ENCODE measurements at places on chromosomes 5 and 9.
A peak's percentile ranks its signal among the peaks of the same experiment; 100 is the strongest.

DNA sequence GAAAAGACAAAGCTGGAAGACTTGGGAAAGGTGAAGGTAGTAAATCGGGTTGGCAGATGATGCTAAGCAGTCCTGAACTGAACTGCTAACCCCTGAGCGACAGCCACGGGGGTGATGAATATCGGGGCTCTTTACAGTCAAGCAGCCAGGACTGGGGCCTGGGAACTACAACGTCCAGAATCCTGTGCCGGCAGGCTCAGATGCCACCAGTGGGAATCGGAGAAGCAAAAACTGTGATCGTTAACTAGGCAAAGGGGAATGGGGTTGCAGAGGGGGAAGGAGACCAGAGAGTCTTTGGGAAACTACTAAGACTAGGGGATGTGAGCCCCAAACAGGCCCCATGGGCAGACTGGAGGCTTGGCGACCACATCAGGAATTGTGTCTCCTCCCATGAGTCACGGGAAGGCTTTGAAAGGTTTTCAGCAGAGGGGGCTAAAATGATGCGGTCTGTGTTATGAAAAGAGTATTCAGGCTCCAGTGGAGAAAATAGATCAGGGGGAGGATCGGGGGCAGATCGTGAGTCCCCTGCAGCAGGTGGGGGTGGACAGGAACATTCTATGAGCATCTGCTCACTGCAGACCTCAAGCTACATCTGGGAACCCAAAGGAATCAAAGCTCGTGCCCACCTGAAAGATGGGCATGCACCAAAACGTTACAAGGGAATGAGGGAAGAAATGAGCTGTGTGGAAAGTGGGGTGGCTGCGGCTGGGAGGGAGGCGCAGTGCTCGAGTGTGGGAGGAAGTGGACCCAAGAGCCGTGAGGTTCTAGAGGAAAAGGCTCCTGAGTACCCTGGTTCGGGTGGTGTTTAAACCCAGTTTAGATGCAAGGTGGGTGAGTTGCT, 53.8 kb downstream of the HRH2 start:
- DNase-seq = no peak

DNA sequence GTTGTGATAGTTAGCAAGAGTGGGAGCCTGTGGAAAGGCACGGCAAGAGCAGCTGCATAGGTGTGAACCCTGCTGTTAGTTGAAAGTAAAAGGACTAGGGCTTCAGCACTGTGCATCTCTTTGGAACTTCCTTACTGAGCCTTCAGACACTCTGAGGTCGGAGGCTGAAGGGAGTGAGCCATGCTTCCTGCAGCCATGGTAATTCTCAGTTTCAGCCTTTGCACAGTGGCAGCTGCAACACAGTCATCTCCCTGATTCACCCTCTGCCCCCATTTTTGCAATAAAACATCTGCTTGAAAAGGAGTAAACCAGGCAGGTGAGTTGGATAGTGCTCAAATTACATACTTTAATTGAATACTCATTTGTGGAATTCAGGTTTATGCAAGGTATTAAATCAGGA, 6.5 kb upstream of the TLE4 start:
- DNase-seq = peak; percentile 17

DNA sequence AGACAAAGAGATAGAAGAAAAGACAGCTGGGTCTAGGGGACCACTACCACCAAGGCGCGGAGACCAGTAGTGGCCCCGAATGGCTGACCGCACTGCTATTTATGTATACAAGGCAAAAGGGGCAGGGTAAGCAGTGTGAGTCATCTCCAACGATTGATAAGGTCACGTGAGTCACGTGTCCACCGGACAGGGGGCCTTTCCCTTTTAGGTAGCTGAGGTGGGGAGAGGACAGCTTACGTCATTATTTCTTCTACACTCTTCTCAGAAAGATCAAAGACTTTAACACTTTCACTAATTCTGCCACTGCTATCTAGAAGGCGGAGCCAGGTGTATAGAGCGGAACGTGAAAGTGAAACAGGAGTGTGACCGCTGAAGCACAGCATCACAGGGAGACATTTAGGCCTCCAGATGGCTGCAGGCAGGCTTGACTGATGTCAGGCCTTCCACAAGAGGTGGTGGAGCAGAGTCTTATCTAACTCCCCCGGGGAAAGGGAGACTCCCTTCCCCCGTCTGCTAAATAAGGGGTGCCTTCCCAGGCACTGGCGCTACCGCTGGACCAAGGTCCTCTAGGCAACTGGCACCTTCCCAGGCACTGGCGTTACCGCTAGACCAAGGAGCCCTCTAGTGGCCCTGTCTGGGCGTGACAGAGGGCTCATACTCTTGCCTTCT, 6.1 kb upstream of the PRR16 start:
- DNase-seq = peak; percentile 12

DNA sequence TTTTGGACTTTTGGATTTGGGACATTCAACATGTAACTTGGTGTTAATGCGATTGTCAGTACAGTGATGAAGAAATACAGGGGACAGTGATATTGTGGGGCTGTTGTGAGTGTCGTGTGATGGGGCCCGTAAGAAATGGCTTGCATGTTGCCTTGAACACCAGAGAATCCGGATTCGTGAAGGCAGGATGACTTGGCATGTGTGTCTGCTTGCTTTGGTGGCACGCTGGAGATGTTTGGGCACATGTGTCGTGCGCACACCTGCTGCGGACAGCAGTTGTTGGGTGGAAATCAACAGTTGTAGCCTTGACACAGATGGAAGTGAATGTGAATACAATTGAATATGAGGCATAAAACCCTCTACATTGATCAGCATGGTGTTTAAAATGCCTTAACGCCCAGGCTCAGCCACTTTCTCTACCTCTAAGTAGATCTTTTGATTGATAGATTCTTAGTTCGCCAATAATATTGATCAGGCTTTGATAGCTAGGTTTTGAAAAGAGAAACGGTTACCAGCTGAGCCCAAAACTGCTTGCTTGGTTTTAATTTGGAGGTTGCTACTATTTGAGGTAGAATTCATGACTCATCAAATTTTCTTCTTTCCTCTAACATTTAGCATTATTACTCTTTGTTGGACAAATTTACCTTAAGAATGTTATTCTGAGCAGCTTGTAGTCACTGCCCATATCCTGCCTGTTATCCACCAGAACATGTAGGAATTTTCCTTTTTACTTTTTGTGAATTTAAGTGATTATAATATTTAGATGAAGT, 94.4 kb downstream of the TRIO start:
- DNase-seq = no peak

DNA sequence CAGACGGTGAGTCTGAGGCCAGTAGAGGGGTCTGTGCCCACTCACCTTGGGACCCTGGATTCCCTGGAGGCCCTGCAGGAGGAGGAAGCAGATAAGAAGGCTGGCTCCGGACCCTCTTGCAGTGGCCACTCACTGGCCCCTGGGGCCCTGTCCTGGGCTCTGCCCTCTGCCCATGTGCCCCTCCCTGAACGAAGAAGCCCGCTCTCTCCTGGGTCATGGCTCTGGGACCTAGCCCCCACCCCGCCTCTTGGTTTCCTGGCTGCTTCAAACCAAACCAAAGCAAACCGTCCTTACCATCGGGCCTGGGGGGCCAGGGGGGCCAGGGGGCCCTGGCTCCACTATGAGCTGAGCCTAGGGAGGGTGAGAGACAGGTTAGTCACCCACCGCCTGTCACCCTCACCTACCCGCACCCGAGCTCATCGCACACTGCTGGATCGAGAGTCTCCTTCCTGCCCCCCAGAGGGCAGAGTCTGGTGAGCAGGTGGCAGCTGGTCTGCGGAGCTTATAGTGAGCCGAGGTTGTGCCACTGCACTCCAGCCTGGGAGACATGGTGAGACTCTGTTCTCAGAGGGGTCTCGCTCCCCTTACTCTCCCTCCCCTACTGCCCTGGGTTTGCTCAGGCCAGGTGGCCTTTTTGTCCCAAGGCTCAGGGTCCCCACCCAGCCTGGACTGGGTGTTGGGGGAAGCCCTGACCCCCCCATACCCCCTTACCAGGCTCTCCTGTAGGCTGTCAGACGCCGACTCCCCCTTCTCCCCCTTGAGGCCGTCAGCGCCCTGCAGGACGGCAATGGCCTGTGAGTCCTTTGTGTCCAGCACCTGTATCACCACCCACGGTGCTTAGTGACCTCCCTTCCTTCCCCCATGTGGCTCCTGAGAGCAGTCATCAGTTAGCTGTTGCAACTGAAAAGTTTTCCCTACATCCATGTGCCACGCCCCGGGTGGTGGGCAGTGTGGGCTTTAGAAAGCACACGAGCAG, 15.2 kb upstream of the PHYKPL start:
- DNase-seq = peak; percentile 3

DNA sequence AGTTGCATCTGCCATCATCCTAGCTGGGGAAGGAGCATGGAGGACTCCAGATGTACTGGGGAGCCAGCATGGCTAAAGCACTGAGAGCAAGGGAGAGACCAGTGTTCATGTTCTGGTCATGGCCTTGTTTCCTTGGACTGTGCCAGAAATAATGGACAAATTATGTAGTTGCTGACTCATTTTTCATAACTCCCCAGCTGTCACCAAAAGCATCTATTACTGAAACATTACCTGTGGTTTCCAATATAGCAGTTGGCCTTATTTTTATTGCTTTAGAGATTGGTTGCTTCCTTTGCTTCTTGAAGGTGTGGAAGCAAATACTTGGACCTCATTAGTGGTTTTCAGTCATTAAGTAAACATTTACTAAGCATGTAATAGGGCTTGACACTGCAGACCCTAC, 11.3 kb downstream of the RALGPS1 start:
- DNase-seq = no peak

GRCh38 chr5:178149199-178149932, 4.3 kb downstream of the NHP2 start:
- no peak for DNase-seq

DNA sequence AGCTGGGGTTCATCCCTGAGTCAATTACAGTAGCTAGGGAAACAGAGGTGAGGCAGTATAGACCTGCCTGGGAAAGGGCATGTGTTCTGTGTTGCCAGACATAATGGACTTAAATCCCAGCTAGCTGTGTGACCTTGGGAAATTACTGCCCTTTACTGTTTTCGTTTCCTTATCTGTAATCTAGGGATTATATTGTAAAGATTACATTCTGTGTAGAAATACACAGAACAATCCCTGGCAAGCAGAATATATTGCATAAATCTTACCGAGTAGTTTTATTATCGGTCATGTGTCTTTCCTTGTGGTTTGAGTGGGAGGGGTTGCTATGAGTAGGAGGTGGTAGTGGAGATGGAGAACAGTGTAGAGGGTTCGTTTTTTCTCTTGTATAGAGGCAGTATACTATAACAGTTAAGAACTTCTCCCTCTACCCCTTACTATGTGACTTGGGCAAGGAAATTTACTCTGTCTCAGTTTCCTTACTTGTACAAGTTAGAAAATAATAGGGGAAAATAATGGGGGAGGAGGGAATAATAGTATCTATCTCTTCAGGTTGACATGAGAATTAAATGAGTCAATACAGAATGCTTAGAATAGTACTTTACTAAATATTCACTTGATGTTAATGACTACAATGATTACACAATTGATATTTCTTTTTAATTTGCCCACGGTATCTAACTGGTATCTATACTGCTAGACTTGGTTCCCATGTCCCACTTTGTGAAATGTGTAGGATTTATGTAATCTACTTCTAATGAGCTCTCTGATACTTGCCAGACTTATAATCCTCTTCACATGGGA, 7.1 kb upstream of the DMXL1 start:
- DNase-seq = no peak

DNA sequence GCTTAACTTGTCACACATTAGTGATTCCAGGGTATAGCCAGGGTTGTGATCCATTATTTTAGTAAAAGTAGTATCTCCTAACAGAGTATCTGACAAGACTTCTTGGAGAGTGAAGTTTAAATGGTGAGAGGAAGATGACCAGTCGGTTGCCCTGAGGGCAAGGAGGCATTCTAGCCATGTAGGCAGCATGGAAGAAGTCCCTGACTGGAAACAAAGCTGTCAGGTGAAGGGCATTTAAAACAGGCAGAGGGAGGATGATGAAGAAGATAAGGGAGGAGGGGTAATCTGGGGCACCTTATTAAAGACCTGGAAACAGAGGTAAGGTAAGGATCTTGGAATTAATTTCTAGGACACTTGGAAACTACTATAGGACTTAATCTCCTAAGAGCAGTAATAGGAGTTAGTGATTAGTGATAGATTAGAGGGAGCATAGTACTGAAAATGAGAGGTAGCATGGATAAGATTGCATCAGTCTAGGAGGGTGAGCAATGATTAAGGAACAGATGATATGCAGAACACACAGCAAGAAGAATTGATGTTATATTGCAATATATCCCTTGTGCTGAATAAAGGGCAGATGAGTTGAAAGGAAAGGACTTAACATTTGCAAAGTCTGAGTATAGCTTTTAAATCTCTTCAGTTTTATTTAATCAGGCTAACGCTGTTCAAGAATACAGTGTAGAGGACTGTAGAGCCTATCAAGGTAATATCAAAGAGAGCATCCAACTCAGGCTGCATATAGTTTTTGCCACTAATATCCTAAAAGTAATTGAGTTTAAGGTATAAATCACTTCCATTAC, 9.6 kb downstream of the KIF2A start:
- no peak for DNase-seq

DNA sequence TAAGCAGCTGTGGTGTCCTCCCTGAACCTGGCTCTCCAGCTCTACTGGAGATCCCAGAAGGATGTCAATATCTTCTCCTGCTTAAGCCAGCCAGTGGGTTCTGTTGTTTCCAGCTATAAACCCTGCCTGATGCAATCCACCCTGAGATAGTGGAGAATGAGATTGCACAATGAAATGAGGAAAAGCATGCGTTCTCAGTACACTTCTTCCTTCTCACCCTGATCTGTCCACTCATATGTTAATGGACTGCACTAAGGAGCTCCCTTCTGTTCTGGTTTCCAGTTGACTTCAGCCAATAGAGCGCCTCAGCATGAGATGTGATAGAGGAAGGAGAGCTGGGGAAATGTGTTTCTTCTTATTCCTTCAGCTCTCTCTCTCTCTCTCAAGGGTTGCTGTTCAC, 40.0 kb upstream of the CDH6 start:
- DNase-seq = no peak

DNA sequence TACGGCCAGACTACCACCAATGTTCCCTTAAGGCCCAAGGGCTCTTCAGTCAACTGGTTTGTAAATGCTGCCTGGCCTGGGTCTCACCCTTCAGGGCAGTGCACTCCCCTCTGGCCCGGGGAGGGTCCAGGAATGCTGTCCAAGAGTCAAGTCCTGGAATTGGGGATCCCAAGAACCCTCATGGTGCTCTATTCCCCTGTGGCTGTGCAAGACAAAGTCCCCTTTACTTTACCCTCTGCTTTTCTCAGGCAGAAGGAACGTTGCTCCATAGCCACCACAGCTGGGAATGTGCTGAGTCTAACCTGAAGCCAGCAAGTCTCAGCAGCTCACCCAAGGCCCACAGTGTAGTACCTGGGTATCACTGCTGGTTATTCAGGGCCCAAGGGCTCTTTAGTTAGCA, 51.3 kb upstream of the CRHBP start:
- no peak for DNase-seq

DNA sequence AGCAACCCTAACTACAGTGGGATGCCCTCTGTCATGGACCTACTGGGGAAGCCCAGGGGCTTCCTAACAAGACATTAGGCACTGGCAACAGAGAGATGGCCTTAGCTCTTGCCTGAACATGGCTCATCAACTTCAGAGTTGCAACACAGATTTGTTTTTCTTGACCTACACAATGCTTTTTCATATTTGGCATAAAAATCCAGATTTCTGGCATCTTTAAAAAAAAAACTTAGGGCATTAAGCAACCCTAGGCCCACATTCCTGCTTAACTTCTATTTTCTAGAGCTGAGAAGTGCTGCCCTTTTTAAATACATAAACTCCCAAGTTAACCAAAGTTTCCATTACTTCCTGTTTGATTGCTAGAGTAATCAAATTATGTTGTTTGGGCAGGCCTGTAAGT, 8.0 kb downstream of the GRIA1 start:
- no peak for DNase-seq
